Natural killer cell (primary cell): ENCODE measurements at places on chromosomes 1 and 21.

- DNase-seq: no peak
Measured at GRCh38 chr1:63902844-63903589, 129.2 kb downstream of the ROR1 start.

- no peak for DNase-seq
Measured at GRCh38 chr21:14741256-14741655, 195.1 kb upstream of the SAMSN1 start.

DNA sequence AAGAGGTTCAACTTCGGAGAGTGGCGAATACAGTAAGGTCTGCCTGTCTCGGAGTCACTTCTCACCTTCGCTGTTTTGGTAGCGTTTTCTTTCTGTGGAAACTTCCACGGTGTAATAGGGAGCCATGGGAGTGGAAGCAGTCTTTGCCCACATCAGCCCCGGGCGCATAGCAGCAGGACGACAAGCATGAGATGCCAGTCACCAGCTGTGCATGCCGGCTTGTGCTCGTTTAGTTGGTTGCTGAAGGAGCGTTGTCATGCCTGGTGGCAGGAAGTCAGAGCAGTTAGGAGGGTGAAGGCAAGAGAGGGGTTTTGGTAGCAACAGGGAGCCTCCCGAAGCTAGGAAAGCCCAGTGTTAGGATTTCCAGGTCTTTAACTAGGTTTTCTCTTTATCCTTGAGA lies 58.8 kb downstream of the MRPS6 start:
- DNase-seq: peak; percentile 27

DNA sequence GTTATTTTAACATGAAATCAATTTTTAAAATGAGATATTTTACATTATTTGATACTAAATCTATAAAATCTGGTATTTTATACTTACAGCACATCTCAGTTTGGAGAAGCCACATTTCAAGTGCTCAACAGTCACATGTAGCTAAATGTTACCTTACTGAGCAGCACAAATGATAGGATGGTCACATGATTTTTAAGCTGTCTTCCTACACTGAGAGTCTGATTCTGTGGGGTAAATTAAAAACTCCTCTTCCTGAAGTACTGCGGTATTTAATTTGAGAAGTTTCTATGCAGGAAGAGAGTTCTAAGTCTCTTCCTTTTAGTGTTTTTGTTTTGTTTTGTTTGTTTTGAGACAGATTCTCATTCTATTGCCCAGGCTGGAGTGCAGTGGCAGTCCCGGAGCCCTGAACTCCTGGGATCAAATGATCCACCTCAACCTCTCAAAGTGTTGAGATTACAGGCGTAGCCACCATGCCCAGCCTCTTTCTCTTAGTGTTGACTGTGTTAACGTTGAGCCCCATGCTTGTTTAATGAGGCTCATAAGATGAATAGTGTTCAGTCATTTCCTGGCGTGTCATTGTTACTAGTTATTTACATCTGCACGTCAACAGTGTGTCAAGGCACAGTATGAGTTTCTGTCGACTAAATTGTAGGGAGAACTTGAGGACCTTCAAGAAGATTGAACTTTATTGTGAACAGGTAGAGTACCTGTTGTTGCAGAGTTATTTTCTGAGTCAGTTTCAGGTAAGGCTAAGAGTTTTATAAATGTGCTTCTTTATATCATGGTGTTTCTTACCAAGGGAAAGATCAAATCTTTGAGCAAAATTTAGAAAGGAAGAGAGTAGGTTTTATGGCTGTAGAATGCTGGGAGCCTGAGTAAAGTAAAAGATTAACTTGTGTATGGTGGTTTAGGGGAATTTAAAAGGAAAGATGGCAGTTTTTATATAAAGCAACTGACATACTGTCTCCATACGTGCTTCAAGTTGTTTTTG lies 3.3 kb downstream of the CNST start:
- peak; percentile 72 for DNase-seq

DNA sequence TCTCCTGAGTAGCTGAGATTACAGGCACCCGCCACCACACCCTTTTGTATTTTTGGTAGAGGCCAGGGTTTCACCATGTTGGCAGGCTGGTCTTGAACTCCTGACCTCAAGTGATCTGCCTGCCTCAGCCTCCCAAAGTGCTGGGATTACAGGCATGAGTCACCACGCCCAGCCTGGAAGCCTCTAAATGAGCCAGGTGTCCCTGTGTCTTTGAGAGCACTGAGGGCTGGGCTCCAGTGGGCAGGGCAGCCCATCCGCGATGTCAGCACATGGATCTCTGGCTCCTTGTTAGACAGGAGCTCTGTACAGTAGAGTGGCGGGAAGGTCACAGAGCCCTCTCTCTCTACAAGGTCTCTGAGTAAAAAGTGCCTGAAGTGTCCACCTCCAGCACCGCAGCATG lies 124.3 kb downstream of the PGBD5 start:
- DNase-seq: no peak

GRCh38 chr1:184425449-184426277 lies 38.8 kb downstream of the C1orf21 start:
- no peak for DNase-seq

DNA sequence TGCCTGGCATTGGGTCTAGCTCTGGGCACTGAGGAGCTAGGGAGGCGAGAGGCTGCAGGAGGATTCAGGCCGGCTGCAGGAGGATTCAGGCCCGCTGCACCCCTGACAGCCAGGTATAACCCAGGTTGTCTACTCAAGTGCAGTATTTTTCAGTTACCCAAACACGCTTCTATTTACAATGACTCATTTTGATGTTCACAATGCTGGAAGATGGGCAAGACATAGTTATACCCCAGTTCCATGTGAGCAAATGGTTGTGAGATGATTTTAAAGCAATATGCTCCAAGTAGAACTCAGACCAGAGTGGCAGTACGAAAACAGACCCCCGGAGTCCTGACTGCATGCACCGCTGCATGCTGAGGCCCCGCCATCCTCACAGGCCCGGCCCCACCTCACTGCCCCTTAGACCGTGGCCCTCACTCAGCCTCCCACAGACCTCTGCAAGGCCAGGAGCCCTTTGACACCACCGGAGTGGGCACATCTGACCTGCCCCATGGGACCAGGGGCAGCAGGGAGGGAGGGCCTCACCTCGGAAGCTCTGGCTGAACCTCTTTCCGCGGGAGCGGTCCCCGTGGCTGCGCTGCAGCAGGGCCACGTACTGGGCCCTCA lies 553 bp downstream of the LEFTY1 start:
- DNase-seq: no peak
